ENCODE measurements at places on chromosomes 11 and 22.

DNA sequence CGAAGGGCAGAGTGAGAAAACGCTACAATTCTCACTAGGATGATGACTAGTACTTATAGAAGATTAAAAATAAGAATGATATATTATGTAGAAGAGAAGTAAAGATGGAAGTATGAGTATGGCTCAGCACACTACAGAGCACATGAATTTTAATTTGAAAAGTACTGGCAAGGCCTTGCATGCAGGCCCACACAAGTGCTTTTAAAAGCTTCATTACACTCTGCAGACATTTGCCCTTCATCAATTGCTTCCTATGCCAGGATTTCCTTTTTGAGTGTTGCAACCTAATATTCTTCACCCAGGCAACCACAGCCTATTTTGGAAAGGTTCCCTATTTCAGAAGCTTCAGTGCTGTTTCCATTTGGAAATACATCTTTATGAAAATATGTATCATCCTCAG lies 81.1 kb downstream of the LARGE2 start:
- DNase-seq: no peak

- DNase-seq: no peak
These were observed 20.8 kb downstream of the ABTB2 start for GRCh38 chr11:34337016-34337415.

DNA sequence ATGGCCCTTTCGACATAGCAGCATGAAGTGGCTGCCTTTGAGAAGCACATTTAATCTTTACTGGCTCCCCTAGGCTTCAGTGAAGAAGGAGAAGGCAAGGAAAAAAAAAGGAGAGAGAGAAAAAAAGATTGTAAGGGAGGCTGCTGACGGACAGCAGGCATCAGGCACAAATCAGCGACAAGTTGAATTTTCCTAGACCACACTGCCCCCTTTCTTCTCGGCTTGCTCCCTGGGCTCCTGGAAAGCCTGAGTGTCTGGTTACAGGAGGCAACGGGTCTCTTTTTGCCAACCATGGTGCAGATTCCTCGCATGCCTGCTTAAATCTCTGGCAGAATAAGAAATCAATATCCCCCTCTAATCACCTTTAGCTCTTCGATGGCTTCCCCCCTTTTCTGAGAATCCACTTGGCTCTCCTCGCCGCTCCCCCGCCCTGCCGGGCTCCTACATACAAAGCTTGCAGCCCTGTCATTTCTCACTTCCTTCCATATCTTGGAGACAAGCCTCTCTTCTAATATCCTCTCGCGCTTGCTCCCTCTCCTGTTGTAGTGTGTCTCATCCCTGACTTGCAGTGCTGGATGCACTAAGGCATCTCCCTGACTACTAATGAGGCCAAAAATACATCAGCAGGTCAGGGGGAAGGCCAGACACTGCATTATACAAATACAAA lies 14.3 kb downstream of the BLID start:
- no peak for DNase-seq

DNA sequence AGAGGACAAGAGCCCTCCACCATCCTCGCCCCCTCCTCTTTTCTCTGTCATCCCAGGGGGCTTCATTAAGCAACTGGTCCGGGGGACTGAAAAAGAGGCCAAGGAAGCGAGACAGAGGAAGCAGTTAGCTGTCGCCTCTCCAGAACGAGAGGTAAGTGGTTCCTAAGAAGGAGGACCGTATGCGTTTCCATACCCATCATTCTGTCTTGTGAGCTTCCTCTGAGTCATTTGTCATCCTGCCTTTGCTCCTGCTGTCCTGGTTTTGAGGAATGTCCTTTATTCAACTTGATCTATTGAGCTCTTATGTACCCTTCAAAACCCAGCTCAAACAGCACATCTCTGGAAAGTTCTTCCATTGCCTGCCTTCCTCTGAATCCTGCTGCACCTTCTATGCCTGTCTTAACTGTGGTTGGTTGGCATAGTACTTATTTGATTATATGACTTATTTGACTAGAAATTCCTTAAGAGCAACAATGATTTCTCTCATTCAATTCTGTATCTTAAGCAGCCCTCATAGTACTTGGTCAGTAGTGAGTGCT lies 21.3 kb downstream of the MYO18B start:
- DNase-seq: no peak

DNA sequence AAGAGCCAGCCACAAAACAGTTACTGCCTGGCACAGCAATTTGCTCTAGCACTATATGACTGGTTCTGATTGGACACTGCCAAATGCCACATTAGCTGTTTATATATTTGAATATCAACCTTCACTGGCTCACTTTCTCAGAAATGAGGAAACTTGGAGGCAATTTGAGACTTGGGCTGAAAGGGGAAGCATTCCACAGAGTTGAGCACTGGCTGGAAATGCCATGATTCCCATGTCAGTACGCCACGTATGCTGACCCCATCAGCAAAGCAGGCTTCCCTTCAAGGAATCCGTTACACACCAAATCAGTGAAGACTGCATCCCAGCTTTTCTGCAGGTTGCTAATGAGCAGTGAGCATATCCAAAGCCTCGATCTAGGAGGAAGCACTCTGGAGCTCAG lies 34.7 kb downstream of the GALNT18 start:
- no peak for DNase-seq

- DNase-seq: no peak
These were observed 11.3 kb downstream of the C11orf21 start for GRCh38 chr11:2290351-2290841.

DNA sequence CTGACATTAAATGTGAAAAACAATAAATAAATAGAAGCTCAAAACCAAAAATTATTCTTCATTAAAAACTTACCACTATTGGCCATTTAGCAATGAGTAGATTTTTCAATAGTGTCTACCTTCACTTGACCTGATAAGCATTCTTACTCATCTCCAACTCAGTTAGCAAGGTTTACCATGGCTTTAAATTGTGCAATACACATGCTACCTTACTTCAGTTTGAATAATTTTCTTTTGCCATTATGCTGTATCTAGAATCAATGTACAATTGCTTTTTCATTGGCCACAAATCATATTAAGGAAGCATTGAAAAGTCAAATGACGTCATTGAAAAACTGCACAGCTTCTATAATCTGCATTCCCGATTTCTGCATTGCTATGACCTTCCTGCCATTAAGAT lies 64.9 kb downstream of the SVIP start:
- DNase-seq: no peak

DNA sequence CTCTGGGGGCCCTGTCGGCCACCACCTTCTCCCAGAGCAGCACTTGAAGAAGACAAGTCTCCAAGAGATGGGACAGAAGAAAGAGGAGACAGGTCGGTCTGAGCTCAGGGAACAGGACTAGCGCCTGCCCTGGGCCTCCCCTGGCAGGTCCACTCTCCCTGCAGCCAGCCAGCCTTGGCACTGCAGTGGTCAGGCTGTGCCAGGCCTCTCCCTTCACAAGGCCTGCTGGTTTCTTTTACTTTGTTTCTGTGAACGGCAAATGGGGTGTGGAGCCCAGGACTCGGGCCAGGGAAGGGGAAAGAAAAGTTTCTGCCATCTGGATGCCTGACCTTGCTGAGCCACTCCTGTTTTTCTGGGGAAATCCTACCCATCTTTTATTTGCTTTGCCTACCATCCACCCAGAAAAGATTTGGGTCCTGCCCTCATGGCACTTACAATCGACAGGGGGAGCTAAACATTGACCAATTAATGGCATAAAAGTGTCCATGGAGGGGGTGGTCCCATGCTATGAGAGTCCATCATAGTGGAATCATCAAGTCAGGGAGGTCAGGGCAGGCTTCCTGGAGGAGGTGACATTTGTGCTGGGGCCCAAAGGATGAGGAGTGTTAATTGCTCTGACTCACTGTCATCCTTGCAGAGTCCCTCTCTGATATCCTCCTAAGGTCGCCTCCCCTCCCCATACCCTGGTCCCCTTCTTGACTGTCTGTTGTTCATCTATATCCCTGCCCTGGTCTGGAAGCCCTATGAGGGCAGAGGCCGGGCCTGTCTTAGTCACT lies 65.2 kb downstream of the NFAM1 start:
- no peak for DNase-seq

- DNase-seq: no peak
These were observed 30.4 kb downstream of the DSCAML1 start for GRCh38 chr11:117766576-117766975.

DNA sequence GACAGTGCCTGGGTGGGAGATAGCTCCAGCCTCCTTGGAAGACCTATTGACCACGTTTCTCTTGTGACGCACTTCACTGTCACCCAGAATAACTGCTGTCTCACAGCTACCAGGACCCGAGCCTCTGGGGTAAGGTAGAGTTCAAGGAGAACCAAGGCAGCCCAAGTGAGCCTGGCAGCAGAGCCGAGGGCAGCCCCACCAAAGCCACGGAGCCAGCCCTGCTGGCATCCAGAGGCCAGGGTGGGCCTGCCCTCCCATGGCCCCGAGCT lies 32.8 kb downstream of the RSPH14 start:
- DNase-seq: no peak

GRCh38 chr11:18710545-18710944 lies 12.0 kb downstream of the TMEM86A start:
- DNase-seq: no peak

DNA sequence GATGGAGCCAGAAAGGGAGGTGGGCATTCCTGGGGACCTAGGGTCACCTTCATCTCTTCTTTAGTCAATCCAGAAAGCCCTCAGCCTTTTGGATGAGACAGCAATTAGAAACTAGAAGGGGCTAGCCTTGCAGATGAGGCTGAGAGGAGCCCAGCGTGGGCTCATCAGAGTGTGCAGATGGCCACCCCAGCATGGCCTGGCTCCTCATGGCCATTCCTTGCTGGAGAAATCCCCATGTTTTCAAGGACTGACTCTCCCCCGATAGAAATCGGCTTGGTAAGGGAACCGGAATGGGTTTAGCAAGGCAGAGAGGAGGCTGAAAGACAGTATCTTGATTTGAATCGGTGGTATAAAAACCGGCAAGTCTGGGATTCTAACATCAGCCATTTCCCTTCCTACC lies 274.6 kb downstream of the BUD13 start:
- DNase-seq: no peak

GRCh38 chr11:115924744-115925567 lies 420.7 kb upstream of the CADM1 start:
- no peak for DNase-seq

DNA sequence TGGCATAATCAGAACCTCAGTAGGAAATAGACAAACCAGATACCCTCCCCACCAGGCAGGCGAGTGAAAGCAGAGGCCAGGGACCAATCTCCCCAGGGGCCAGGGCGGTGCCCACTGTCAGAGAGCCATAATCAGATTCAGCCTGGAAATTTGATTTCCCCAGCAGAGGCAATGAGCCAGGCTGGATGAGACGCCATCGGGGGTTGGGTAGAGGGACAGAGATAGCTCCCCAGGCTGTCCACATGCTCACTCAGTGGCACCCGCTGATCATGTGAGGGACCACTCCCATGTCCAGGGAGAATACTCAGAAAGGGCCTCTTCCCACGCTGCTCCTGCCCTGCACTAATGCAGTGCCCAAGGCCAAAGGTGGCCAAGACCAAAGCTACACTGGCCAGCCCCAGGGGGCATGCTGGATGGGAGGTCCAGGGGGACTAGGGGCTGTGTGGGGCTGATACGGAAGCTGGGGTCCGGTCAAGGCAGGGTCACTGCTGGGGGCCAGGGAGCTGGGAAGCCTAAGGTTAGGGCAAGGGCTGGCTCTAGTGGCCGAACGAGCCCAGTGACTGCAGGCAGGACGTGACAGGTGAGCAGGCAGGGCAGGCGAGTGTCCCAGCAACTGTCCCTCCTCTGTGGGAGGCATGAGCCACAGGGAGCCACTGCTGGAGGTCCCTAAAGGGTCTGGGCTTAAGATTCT lies 19.8 kb downstream of the ARVCF start:
- no peak for DNase-seq

GRCh38 chr22:37985751-37986281 lies 1.5 kb upstream of the SOX10 start:
- DNase-seq: no peak
